ENCODE measurements at places on chromosomes 1 and 21.
A peak's percentile ranks its signal among the peaks of the same experiment; 100 is the strongest.

DNA sequence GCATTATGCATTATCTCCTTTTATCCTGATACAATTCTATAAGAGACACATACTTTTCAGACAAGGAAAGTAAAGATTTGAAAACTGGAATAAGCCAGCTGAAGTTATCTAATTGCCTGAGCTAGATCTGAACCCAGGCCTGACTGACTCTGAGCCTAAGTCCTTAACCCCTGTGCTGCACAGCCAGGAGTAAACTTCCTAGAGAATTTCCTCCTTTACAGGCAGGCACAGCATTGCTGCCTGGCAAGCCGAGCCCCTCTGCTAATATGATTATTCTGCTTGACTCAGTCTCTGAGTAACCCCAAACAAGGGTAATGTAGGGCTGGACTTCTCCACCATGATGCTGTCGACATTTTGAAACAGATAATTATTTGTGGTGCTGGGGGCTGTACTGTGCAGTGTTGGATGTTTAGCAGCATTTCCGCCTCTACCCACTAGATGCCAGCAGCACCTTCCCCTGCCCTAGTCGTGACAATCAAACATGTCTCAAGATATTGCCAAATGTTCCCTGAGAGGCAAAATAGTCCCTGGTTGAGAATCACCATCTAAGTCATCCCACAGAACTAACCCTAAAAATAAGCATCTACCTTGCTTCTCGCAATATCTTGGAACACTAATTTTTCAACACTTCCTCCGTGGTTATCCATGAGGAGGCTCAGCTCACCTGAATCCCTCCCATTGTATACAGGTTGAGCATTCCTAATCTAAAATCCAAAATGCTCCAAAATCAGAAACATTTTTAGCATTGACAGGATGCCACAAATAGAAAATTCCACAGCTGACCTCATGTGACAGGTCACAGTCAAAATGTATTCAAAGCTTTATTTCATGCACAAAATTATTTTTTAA is 18.5 kb downstream of the CAMK1G start:
- no peak for DNase-seq

- DNase-seq, result no peak
These were observed 78.9 kb upstream of the CAMK1G start for GRCh38 chr1:209504571-209504970.

DNA sequence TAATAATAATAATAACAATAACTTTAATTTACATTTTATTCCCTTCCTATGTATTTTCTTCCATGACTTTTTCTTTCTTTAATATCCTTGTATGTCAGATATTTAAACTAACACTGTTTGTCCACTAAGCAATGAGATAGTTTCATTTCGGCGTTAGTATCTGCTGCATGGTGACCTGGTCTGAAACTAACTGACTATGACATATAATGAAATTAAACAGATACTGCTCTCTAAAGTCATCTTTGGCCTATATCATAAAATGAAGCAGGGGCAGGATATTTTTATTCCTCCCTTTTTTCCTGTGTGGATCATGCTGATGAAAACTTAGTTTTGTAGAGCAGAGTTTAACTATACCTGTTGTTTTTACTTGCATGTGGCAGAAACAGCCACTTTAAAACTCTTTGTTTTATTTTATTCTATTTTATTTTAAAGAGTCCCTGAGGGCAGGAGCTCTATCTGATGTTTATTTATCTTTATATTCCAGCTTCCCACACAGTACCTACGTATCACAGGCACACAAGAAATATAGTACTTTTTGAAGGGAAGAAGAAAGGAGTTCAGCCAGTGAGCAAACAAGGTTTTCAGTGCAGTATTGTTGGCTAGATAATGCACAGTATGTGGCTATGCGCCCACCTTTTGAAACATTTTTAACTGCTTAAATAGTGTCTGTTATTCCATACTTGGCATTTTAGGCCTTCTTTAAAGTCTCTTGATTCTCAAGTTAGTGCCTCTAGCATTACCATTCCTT is 165.6 kb downstream of the PHTF1 start:
- DNase-seq, result no peak

DNA sequence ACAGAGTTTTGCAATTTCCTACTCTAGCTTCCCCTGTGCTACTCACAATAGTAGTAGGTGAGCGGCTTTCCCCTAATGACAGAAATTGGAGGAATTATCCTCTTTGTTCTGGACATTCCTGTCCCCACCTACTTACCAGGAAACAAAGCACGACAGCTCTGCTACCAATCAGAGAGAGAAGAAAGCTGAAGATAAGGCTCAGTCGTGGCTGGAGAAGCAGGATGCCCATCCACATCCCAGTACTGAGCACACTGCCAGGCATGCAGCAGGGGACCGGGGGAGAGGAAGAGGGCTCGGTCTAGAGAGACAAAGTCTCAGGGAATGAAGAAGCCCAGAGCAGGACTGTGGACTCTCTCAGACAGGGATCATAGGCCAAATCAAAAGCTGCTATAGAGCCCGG is 134.1 kb upstream of the KRTAP19-8 start:
- DNase-seq, result no peak

DNA sequence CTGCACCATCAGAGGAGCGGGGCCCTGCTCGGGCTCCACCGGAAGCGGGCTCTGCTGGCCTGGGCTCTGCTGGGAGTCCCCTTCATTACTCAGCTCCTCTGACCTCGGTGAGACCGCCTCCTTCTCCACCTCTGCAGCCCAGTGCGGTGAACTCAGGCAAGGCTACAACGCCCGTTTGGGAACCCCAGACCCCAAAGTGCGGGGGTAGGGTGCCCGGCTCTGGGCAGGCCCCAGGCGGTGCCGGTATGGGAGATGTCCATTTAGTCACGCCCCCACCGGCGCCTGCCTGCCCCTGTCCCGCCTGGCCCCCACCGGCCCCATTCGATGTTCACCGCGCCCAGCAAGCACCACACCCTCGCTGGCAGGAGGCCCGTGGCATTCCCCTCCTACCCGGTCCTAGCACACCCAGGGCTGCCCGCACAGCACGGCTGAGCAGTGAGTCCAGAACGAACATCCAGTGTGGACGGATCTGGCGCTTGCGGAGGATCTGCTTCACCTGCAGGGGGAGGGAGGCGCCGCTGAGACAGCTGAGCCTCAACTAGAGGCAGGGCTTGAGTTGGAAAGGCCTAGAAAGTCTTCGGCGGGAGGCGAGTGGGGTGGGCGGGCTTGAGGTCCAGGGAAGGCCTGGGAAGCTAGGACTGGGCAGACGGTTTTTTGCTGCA is 10.0 kb downstream of the MAP3K6 start:
- no peak for DNase-seq

DNA sequence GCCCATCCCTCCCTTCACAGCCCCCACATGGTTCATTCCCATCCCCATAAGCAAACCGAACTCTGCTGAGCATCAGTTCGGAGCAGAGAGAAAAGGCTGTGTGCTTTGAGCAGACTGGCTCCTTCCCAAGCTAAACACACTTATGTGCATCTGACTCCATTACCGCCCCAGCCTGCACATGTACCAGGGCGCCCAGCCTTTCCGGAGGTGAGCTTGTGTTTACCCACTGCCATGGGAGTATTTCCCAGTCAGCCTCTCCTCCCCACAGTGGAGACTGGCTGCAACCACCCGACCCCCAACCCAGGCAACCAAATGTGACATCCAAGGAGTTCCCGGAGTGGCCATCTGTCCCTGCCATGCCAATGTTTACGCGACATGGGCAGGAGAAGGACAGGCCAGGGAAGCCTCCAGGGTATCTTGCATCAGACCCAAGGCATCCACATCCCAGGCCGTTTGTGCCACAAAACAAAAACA is 9.4 kb downstream of the TIAM1 start:
- DNase-seq, result no peak

GRCh38 chr1:83931658-83932253 is 67.2 kb downstream of the TTLL7 start:
- DNase-seq, result no peak

GRCh38 chr1:239031310-239031709 is 355.1 kb upstream of the CHRM3 start:
- DNase-seq, result no peak

GRCh38 chr1:29105822-29106221 is 17.9 kb downstream of the TMEM200B start:
- no peak for DNase-seq

DNA sequence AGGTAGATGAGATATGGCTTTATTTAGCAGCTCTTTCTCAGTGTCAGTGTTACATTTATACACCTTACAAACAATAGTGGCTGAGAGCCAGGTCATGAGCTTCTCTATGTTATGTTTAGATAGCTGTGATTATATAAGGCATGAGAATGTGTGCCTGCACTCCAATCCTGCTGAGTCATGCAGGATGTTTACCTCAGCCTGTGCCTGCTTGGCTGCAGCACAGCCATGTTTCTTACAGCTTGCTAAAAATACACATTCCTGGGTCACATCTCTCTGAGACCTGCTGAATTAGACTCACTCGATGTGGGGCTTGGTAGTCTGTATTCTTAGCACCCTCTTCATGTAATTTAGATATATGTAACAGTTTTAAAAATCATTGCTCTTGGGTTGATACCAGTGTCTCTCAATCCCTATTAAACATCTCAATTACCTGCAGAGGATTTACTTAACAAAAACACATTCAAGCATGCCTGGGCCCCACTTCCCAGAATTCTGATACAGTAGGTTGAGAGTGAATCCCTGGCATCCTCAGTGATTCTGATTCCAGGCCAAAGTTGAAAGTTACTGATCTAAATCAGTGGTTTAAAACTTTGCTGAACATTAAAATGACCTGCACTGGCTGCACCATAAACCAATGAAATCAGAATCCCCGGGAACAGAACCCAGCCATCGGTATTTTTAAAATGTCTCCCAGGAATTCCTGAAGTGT is 107.5 kb downstream of the GDAP2 start:
- DNase-seq, result peak; percentile 89

GRCh38 chr1:236699366-236699765 is 13.1 kb downstream of the ACTN2 start:
- DNase-seq, result no peak

GRCh38 chr1:89739013-89739843 is 81.6 kb upstream of the LRRC8D start:
- DNase-seq, result no peak

DNA sequence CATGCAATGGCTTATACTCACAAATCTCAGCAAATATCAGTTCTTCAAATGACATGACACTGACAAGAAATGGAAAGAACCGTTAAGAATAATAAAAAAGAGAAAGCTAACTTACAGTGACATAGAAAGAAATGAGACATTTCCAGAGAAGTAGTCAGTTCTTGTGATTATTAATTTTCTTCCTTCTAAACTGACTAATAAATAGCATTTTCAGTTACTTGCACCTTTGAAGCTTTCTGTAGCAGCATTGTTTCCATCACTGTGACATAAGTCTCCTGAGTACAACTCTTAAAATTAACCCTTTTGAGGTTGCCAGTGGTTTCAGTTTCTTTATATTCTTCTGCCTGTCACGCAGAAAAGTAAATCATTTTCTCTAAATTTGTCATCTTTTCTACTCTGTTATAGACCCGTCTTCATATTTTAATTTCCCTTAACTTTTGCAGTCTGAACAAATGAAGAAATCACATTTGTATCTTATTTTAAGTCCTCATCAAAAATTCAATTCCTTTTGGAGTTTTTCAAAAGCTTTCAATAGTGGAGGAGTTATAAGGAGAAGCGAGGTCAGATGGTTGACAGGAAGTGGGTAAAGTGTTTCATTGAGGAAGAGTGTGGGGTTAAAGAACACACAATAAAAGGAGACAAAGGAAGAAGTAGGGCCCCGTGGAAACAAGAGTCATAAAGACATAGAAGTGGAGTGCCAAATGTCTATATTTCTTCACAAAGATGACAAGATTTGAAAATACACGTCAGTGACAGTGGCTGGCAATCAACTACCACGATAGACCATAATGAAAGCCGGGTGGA is 57.9 kb upstream of the S1PR1 start:
- DNase-seq, result no peak

DNA sequence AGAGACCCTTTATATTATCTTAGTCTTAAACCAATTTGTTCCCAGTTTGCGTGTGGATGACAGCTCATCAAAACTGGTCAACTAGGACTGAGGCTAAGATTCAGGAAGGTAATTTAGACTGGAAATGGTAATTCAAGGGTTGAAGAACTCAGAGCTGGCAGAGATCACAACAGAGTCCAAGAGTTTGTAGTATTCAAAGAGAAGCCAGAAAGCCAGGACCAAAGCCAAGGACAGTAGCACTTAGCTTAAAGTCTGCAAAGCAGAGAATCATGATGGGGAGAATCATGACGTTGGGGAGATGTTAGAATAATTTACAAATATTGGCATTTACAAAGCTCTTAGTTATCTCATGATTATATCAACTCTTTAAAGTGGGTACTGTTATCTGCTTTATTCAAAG is 32.6 kb downstream of the RNF11 start:
- no peak for DNase-seq

DNA sequence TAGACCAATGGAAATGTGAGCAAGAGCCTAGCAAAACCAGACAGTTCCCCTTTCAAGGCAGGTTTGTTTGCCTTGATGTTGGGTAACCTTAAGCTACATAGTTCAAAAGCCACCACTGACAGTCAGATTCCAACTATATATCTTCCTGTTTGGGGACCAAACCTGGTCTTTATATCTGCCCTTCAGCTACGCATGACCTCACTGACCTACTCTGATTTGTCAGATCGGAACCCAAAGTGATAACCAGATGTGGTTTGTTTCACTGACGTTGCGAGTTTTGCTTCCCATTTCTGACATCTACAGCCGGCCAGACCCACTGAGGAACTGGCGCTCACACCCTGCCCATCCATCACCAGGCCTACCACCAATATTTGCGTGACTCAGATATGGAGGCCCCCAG is 361.1 kb upstream of the CHRM3 start:
- DNase-seq, result no peak

DNA sequence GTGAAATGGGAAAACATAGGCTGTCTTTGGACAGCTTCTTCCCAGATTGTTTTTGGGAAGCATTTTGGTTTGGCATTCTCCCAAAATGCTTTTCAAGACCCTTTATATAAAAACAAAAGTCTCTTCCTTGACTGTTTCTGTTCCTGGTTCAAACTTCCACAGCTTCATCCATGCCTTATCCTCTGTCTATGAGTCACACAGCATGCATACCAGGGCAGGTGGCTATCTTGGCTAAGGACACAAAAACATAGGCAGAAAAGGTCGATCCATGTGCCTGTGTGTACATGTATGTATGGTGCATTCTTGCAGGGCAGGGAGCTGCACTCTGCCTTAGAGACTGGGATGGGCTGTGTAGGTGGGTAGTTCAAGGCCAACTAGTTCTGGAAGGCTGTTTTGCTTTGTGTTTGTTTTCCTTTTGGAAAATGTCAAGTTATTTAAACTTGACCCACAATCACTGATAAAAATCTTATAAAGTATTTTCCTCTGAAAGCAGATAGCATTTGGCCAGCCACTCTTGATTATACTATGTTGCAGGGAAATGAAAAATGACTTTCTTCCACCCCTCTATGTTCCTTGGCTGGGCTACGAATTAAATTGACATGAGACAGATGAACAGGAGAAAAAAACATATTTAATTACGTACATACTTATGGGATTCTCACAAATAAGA is 437.0 kb downstream of the SIPA1L2 start:
- no peak for DNase-seq

DNA sequence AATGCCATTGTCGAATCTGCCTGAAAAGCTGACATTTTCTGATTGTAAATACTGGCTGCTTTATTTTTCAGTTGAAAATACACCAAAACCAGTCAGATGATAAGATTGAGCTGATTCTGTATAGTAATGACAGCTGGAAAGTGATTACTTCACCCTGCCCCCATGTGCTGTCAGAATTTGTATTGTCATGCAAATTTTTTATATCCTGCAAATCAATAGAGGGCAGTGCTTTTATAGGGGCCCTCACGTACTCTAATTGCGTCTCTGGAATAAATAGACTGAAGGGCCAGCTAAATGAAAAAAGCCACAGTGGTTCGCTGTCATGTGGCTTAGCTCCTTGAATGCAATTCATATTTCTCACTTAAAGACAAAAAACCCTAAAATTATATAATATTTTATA is 208.6 kb downstream of the LHX8 start:
- no peak for DNase-seq

GRCh38 chr1:199403531-199404116 is 623.9 kb upstream of the NR5A2 start:
- DNase-seq, result peak; percentile 48

All from skeletal muscle cell (primary cell).